Stimulated activated CD4-positive, alpha-beta T cell treated with anti-CD3 and anti-CD28 coated beads, Interleukin-15, amount 100 ng/mL, for 1 hour (primary cell): ENCODE measurements at places on chromosomes 12 and 14.

DNA sequence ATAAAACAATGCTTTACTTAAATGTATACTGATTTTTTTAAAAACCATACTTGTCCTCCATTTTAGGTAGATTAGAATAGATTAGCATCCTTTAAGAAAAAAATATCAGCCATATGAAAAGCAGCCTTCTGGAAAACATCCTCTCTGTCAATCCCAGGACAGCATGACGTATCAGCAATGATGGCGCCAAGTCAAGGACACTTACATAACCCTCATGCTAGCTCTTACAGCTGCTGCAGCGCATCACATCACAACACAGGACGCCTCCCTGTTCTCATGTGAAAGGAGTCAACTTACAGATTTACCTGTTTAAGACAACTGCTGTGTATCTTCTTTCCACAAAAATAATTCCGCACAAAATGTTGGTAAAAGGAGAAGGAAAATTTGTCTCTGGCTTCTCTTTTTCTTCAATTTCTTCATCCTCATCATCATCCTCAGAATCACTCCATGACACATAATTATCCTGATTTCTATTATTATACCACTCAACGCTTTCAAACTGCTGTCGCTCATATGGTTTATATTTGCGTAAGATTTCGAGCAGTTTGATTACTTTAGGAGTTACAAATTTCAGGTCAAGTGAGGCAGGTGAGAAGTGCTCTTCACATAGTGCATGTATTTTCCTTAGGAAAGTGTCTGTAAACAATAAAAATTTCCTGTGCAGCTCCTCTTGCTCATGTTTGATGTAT is 33.3 kb downstream of the DICER1 start:
- DNase-seq, result no peak

- no peak for DNase-seq
Measured at GRCh38 chr12:119180380-119181040, 1.8 kb downstream of the HSPB8 start.

DNA sequence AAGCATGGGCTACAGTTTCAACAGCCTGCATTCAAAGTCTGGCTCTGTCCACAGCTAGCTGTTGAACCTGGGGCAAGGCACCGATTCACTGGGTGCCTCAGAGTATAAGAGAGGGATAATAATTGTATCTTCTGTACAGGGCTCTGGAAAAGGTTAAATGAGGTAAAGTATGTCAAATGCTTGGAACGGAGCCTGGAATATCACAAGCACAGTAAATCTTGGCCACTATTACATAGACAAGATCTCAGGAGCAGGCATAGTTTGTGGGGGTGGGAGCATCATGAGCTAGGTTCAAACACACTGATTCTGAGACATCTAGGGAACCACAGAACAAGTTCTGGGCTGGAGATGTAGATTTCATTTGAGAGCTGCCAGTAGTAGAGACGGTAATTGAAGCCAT is 203.7 kb upstream of the NUDT4 start:
- no peak for DNase-seq

GRCh38 chr12:24111086-24111485 is 161.6 kb upstream of the SOX5 start:
- no peak for DNase-seq

DNA sequence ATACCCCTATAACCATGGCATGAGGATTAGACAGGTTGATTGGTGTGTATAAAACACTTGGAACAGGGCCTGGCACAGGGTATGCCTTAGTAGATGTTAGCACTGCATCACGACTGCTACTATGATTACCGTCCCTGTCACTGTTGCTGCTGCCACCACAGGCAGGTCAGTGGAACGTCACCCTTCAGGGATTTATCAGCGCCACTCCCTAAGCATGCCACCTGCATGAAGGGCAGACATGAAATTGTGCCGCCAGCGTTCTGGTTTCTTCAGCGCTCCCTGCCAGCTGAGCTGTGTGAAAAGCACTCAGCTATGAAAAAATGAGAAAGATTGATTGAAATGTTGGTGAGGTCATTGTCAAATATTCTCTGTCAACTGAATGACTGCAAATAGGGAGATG is 477.0 kb downstream of the DPF3 start:
- no peak for DNase-seq

GRCh38 chr14:106107703-106108102 is 581.3 kb downstream of the TMEM121 start:
- DNase-seq, result no peak

DNA sequence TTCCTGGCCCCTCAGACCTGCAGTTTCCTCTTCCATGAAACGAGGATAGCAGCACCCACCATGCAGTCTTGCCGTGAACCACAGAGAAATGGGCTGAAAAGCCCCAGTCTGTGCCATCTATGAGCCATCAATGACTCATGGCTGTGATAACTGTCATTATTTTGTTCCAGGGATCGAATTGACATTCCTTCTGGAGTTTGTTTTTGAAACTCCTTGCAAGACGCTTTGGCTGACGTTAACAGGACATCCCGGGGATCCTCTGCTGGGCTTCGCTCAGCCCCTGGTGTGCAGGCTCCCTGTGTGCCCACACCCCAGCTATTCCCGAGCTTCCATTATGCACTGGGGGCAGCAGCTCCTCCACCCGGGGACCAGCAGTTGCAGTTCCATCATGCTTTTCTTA is 33.8 kb downstream of the MMAB start:
- no peak for DNase-seq

DNA sequence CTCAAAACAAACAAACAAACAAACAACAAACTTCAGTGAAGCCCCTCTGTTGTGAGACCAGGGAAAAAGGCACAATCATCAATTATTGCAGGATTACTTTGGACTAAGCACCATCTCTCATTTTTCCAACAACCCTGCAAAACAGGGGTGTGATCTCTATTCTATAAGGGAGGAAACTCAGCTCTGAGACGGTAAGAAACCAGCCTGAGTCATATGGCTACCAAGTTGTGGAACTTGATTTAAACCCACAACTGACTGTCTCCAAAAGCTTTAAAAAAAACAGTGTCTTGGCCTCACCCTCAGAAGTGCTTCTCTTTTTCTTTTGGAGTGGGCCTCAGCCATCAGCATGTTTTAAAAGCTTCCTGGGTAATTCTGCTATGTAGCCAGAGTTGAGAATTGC is 49.8 kb downstream of the RIN3 start:
- no peak for DNase-seq

GRCh38 chr12:6080149-6081045 is 44.1 kb downstream of the VWF start:
- DNase-seq, result no peak

DNA sequence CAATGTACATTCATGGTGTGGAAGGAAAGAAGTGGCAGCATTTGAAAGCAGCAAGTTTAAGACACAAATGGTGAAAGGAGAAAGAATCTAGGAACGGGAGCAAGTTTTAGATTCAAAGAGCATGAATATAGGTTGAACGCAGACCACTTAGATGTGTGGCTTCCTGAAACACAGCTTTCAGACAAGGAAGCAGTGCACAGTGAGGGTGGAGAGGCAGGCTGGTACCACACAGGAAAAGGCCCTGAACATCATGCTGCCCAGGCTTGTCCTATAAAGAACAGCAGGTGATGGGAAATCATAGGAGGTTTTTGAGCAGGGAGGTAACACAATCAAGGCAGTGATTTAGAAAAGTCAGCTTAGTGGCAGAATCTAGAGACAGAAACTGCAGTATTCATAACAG is 35.6 kb downstream of the GNS start:
- no peak for DNase-seq

GRCh38 chr12:111312016-111312415 is 56.9 kb downstream of the PHETA1 start:
- no peak for DNase-seq

DNA sequence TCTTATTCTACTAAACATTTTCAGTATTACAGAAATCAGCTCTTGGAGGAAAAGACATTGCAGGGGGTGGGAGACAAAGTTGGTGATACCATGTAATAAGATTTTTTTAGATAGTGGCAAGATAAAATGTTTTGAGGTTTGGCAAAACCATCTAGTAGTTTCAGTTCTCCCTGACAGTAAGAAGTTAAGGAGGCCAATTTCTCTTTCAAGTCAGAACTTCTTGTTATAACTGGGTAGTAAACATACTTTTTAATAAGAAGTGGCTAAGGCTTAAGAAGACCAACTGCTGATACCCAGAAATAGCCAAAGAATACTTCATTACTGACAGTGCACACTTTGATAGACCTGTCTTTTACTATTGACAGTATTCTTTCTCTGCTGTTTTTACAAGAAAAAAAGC is 452.3 kb downstream of the DIO2 start:
- no peak for DNase-seq

GRCh38 chr12:93624595-93625294 is 52.3 kb downstream of the SOCS2 start:
- DNase-seq, result no peak

- no peak for DNase-seq
Measured at GRCh38 chr12:12901158-12901791, 9.9 kb downstream of the GPRC5A start.

DNA sequence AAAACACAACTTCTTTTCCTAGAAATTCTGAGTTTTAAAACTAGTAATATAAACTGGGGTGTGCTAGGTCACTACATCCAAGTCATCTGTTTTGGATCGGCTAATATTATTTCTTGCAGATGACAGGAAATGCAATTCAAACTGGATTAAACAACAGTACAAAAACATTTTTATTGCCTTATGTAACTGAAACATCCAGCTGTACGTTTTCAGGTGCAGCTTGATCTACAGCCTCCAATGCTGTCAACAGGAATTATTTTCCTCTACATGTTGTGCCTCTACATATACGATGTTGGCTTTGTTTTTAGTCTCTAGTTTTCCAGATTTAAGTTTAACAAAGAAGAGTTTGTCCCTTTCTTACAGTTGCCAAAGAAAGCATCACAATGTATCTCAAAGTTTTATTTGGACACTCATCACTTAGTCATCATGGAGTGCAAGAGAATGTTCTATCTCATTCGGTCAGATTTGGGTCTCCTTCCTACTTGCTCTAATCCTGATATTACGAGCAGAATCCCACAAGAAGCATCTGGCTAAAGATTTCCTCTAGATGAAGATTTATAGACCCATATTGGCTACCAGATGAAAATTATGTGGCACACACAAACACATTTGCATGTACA is 326.7 kb downstream of the SLC6A15 start:
- no peak for DNase-seq

- no peak for DNase-seq
Measured at GRCh38 chr14:69013943-69014782, 35.1 kb upstream of the ACTN1 start.

DNA sequence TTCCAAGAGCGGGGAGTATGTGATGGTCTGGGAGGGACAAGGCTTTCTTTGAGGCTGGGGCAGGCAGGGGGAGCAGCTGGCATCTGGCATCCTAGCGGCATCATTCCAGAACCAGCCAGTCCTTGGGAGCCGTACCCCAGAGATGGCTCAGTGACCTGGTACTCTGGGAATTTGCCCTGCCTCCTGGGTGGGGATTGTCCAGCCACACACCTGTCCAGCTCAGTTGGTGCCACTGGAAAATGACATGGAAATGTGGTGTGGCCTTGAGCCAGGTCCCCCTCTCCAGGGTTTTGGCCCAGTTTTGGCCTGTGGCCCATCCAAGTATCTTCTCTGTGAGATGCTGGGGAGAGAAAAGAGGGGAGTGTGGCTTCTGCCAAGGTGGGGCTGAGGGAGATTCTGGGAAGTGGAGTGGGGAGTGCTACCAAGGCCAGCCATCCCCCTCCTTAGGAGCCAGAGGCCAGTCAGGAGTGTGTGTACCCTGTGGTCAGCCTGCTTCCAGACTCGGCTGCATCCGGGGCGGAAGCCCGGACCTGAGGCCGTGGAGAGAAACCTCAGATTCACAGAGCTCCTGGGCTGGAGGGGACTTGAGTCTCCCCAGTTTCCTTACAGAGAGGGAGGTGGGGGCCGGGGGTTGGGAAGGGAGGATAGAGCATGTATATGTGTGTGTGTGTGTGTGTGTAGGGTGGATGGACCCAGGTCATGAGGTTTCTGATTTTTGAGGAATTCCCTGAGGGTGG is 14.7 kb upstream of the KRT80 start:
- DNase-seq, result no peak

- no peak for DNase-seq
Measured at GRCh38 chr12:33770652-33771051, 251.6 kb upstream of the ALG10 start.

DNA sequence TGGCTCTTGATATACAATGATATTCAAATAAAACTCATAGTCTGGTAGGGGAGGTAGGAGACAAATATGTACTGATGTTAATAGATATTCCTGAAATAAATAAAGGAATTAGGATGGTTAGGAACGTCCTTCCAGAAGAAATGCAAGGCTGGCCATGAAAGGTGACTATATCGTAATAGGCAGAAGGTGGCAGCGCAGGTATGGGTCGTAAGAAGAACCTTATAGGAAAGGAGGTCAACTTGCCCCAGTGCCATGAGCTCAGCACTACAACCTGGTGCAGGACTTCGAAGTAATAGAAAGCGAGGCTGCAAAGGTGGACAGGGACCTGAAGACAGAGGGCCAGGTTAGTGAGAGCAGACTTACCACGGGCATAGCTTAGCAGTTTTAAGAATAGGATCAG is 55.3 kb upstream of the FGD4 start:
- no peak for DNase-seq

GRCh38 chr12:10400829-10401228 is 8.7 kb downstream of the KLRC4 start:
- no peak for DNase-seq

DNA sequence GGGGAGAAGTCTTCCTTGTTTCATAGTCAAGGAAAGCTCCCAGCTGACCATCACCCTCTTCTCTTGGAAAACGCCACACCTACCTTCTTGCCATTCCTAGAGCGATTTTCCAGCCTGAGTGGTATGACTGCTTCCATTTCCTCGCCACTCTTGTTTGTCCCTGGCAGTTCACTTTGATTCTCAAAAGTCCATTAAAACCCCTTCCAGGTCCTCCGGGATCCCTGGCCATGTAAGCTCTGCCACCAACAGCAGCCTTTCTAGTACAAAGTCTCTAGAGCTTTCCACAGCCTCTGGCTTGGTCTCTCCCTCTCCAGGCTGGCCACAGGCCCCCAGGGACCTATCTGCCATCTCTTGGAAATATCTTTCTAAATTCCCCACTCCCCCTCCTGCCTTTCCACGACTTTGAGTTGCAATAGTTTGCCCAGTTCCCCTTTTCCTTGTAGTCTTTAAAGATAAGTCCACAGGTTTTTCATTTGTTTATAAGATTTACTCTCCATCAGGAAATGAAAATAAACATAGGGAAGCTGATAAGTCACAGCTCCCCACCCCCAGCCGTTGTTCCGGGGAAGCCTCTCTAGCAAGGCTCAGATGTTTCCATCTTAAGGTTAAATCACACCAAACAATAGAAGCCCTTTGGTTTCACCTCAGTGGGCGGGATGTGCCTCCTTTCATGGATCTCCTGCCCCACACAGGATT is 42.9 kb upstream of the SINHCAF start:
- DNase-seq, result no peak

- no peak for DNase-seq
Measured at GRCh38 chr12:131287015-131287937, 333.6 kb downstream of the ADGRD1 start.

DNA sequence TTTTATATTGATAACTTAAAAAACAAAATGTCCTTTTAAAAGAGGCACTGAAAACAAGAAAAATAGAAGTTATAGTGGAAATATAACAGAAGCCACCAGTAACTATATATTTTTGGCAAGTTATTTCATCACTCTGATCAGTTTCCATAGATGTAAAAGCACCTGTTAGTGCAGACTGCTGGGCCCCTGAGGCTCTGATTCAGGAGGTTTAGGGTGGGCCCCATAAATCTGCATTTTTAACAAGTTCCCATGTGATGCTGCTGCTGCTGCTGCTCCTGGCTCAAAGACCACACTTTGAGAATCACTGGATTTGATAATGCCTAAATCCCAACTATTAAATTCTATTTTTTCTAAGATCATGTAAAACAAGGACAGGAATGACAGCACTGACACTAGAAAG is 251.1 kb downstream of the MED13L start:
- no peak for DNase-seq
